ENCODE measurements at places on chromosomes 5 and 9. TPM values are rescaled to one million over a fixed set of nuclear protein-coding genes. Genes with fewer than 3 reads are reported as not detected.

NEUROG1 gene
- total RNA-seq: not detected

DNA sequence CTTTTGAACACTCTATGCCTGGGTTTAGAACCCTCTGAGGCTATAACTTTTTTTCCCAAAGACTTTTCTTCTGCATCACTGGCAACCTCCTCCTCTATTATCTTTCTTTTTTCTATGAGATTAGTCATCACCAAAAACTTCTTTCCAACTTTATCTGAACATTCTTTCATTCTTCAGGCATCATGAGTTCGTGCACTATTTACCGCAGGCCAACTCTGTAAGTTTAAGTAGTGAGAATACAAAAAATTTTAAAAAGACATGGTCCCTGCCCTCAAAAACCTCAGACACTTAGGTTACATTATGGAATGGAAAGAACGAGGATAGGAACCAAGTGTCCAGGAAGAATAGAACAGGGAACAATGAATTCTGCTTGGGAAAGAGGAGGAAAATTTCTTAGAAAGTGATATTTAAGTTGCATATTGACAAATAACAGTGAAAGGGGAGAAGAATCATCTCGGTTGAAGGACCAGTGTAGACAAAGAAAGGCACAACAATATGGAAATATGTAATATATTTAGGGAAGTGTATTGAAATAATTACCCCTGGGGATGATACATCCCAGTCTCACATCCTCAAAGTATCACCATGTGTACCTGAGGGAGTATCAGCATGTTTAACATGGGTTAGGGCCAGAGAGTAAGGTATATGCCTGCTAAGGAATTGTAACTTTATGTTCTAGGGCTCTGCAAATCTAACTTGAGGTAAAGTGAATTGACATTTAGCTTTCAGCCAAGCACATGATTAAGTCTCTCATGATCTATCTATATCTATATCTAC lies 196.5 kb upstream of the NREP start:
- no peak for DNase-seq

SLC4A9 gene
- 0.42 TPM for total RNA-seq

- no peak for DNase-seq
Measured at GRCh38 chr9:13143281-13143680, 136.2 kb downstream of the MPDZ start.

GRCh38 chr9:1768561-1768960 lies 246.6 kb upstream of the SMARCA2 start:
- no peak for DNase-seq

DNA sequence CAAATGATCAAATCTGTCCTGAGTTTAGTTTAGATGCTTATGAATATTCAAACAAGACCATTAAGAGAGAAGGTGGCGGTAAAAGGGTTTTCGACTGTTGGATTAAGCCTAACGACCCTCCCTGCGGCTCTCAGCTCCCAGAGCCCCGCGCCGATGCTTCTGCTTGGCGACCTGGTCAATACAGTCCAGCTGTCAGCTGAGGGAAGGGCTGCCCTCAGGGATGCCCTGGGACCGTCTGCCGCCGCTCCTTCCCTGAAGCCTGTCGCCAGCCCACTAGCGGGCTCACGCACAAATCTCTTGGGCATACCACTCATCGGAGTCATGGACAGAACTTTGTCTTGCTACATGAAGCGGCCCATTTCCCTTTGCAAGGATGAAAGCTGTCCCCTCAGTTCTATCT lies 136.6 kb upstream of the RAPGEF1 start:
- DNase-seq: no peak

DNA sequence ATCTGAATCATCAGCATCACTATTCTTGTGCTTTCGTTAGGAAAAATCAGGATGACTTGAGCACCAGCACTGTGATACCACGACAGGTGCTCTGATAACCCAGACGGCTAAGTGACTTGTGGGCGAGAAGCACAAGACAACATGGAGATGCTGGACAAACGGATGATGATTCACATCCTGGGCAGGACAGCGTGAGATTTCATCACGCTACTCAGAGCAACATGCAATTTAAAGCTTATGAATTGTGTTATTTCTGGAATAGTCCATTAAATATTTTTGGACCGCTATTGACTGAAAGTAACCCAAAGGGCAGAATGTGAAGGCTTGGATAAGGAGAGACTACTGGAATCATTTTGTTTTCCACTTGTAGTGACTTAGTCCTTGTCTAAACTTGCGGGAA lies 114.8 kb upstream of the DAPK1 start:
- no peak for DNase-seq

DNA sequence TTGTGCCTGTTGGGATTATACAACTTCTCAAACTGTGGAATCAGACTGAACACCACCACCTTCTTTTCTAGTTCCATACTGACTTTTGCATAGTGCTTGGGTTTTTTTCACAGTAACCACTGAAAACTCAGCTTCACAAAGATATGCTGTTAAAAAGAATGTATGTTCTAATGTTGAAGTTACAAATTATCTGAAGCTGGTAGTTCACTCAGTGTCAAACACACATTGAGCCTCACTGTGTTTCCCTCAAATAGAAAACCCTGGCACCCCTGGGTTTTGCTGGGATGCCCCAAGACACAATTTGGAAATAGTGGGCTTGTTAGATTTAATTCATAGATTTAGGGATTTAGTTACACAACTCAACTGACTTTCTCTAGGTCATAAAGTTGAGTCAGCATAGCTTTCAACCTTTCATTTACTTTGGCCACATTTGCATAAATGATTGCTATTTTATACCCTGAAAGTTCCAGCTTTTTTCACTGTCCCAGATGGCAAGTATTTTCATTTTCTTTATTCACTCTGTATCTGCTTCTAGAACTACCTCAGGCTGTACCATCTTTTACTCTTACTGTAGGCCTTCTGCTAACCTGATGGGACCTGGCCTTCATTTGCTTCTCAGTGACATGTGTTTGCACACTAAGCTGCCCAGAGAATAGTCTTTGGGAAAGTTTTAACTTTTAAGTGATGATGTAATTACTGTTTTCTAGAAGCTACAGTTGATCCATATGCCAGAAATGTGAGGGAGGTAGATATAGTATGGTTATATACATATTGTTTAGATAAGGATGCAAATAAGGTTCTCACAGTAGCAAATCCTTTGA lies 115.1 kb downstream of the CDC42SE2 start:
- DNase-seq: no peak

- DNase-seq: peak; percentile 86
Measured at GRCh38 chr9:128635266-128636023, 21.2 kb downstream of the DYNC2I2 start.

DNA sequence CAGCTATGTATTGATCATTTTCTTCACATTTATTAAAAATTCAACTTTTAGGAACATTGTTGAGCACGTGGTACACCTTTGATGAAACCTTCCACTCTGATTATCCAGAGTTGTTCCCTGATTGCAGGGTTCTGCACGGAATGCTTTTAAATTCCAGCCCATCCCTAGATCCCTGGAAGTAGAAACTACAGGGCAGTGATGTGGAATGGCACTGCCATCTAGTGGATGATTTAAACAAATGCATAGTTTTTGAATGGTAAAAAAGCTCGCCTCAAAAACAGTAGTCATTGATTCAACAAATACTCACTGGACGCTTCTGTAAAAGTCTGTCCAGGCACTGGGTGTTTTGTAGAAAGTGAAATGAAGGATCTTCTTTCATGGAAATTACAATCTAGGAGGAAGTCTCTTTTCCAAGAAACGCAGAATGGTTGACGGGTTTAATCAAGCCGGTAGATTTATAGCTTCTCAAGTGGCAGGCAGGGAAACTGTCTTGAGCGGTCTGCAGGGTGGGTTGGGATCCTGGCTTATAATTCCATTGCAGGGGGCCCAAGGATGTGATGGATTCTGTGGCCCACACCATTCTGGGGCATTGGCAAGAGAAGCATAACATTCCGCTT lies 118.4 kb downstream of the ARHGAP26 start:
- no peak for DNase-seq

DNA sequence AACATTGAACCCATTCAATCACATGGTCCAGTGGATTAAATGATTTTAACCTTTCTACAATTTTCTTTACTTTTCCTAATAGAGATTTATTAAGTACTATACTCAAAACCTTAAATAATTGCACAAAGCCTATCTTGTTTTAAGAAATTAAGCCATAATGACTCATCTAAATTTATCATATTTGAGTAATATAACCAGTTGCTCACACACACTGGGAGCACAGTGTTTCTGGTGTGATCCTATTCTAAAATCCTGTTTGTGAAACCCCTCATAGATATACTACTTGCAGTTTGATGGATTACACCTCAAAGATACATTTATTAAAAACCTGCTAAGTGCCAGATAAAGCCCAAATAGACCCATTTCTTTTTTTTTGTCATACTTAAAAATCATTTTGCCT lies 668.3 kb upstream of the CDH18 start:
- DNase-seq: no peak

PCDHA4 gene
- total RNA-seq: 0.39 TPM

DNA sequence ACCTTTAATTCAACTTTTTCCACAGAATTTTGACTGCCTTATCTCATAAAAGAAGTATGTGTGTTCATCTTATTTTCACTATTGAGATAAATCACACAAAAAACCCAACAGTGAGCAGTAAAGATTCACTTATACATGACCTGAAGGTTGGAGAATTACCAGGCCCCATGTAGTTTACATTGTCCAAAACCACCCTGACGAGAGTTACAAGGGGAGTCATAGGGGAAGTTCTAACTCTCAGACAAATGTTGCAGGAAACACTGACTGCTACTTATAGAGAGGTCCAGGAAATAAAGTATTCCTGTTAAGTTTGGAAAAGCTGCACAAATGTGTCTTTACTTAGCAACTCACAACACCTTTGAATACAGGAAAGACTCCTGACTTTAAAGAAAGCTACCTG lies 14.1 kb downstream of the SPATA9 start:
- DNase-seq: no peak

DNA sequence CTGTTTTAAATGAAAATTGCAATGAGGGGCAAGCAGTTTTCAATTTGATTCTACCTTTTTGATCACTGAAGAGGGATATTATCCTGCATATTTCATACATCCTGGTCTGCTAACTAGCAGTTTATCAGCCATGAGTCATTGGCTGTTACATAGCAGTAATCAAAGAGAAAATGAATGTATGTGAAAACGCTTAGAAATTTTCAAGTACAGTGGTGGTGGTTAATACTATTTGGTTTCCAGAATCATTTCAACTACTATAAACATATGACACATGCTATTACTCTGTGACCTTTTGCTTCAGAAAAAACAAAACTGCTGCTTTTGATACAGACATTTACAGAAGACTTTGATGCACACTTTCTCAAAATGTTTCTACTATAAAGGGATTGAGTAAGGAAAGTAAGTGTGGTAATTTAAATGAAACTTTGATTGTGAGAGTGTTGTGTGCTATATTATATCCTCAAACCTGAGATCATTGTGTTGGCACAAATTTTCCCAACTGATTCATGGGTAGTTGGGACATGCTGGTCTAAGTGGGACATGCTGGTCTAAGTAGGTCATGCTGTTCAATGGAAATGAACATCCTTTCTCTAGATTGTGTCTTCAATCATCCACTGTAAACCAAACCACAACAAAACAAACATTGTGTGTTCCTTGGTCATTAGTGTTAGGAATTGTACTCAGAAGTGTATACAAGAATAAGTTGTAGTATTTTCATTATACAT lies 5.1 kb downstream of the RNF14 start:
- DNase-seq: no peak

DNA sequence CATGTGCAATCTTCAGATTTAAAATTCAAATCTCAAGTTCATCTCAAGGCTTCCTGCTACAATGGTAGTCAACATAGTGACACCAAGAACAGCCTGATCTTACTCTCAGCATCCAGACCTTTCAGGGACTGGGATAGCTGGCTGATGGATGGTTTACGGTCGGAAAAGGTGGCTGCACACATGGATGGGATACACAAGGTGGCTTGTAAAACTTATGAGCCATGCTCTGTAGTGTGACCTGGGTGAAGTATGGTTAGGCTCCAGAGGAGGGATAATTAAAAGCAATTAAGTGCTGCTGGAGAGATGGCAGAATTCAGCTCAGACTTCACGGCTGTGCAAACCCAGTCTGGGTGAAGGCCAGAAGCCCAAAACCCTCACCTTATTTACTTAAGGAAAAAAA lies 379.5 kb downstream of the NFIB start:
- no peak for DNase-seq

DNA sequence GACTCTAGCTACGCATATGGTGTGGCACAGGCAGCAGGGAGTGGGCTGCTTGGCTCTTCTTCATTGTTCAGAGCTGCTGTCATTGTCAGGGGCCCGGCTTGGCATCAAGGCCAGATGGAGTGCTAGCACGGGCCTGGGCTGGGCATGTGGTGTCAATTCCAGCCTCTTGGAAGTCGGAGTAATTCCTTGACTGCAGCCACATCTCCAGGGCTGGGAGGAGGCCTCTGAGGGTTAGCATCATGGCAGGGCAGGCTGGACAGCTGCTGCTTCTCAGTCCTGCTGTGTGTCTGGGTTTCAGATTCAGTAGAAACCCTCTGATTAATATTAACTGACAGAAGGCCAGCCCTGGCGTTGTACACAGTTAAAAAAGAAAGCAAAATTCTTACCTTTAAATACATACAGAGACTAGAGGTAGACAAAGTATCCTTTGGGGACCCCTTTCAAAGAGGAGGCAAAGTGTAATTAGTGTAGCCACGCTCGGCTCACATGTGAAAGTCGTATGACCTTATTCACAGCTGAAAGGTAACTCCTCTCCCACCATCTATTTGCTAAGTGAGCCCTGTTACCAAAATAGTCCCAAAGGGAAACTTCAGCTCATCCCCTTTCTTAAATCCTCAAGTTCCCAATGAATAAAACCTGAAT lies 126.4 kb downstream of the DOCK2 start:
- DNase-seq: no peak

DNA sequence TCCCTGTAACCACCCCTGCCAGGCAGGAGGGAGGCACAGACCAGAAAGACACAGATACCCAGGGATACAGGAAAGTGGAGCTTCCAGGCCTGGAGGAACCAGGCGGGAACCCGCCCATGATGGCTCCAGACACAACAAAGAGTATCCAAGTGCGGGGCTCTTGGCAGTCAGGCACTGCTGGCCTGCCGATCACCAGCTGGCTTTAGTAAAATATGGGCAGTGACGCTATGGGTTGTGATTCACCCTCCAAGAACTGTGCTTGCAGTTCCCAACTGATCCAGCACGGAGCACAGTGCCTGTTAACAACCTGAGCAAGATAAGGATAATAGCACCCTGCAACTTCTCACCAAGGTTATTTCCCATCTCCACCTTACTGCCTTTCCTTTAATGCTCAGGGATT lies 463.3 kb downstream of the IRX1 start:
- DNase-seq: no peak

- no peak for DNase-seq
Measured at GRCh38 chr9:3191715-3192114, 334.1 kb downstream of the RFX3 start.

DNA sequence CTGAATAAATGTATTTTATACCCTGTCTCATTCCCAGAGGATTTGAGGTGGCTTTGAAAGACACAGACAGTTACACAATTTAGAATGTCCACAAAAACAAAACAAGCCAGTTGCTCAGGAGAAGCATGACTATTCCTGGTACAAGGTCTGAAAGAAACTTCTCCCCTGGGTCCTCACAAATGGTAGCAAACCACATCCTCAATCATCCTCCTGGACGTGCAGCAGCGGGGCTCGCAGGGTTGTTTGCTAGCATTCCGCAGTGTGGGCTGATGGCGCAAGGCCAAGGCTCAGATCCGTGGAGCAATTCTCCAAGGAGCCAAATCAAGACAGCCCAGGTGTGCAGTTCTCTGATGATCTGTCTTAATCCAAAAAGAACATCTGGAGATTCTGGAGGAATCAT lies 210.3 kb downstream of the ACTL7B start:
- DNase-seq: no peak

GRCh38 chr5:113047733-113048652 lies 71.4 kb downstream of the DCP2 start:
- no peak for DNase-seq

SH2D3C gene
- 2.8 TPM for total RNA-seq

Measured in left colon (tissue), 2 donors.